OCI-LY7 (cell line): ENCODE measurements at places on chromosomes 16 and 17. TPM values are rescaled to one million over a fixed set of nuclear protein-coding genes. Genes with fewer than 3 reads are reported as not detected.

FBXW10 gene
- total RNA-seq: not detected in 2 replicates

PIPOX gene
- total RNA-seq: 4.0 and 4.1 TPM in 2 replicates

TBC1D3C gene
- not detected in 2 replicates for total RNA-seq

ETV4 gene
- not detected in 2 replicates for total RNA-seq

CCL16 gene
- not detected in 2 replicates for total RNA-seq

MGAT5B gene
- total RNA-seq: 1.4 and 2.3 TPM in 2 replicates

UMOD gene
- not detected in 2 replicates for total RNA-seq

RCVRN gene
- total RNA-seq: not detected in 2 replicates

AIPL1 gene
- total RNA-seq: not detected in 2 replicates

ERI2 gene
- 39.7 and 41.8 TPM in 2 replicates for total RNA-seq

KRT9 gene
- total RNA-seq: not detected in 2 replicates

MYBBP1A gene
- total RNA-seq: 106 and 131 TPM in 2 replicates

SLC47A1 gene
- total RNA-seq: not detected in 2 replicates

BCL6B gene
- not detected in 2 replicates for total RNA-seq

NAGS gene
- total RNA-seq: 0.61 and 1.5 TPM in 2 replicates

NPB gene
- 2.5 and 2.8 TPM in 2 replicates for total RNA-seq

VEZF1 gene
- 35.4 and 36.4 TPM in 2 replicates for total RNA-seq

C17orf50 gene
- total RNA-seq: not detected in 2 replicates

NPIPA5 gene
- total RNA-seq: 0.83 and 1.4 TPM in 2 replicates

TXNDC17 gene
- 63.5 and 81.4 TPM in 2 replicates for total RNA-seq

KRT12 gene
- total RNA-seq: not detected in 2 replicates

DOC2A gene
- 0.31 and 0.91 TPM in 2 replicates for total RNA-seq

CCL8 gene
- not detected in 2 replicates for total RNA-seq

PDILT gene
- not detected in 2 replicates for total RNA-seq

NKD1 gene
- 0.04 and 0.31 TPM in 2 replicates for total RNA-seq

ADAP2 gene
- 2.6 and 2.8 TPM in 2 replicates for total RNA-seq

CLEC18C gene
- not detected in 2 replicates for total RNA-seq

ICAM2 gene
- total RNA-seq: 79.1 and 88.7 TPM in 2 replicates

PPM1E gene
- 0.40 and 1.1 TPM in 2 replicates for total RNA-seq

SLC46A1 gene
- total RNA-seq: 1.2 and 2.2 TPM in 2 replicates

CDC6 gene
- 132 and 156 TPM in 2 replicates for total RNA-seq

FAM20A gene
- total RNA-seq: not detected in 2 replicates

DERL2 gene
- total RNA-seq: 56.3 and 56.9 TPM in 2 replicates

COPZ2 gene
- 1.4 and 1.7 TPM in 2 replicates for total RNA-seq
